Stimulated activated CD4-positive, alpha-beta T cell treated with anti-CD3 and anti-CD28 coated beads, TNF-alpha, amount 100 ng/mL, for 48 hours (primary cell): ENCODE measurements at places on chromosomes 11 and 22.

DNA sequence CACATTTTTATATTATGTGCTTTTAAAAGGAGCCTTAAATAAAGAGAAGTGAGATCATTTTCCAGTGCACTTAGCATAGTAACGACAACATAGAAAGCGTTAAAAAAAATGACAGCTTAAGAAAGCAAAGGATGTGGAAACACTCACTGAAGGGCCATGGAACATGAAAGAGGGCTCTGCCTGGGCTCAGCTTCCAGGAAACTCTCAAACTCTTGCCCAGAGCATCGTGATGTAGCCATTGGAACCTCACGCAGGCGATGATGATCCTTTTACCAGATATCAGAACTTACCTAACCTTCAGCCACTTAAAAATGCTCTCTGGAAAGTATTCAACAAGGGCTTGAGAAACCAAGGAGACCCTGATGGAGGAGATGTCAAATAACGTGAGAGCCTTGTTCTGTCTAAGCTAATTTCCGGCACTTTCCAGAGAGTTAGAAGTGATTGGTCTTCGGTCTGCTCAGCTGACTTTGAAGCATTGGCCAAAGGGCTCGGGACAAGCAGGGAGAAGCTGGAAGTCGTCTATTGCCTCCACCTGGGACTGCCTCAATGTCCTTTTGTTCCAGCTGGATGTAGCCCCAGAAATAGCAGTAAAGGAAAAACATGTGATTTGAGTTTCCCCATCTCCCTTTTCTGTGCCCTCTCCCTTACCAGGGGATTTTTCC, 21.5 kb upstream of the ETS1 start:
- DNase-seq = no peak

DNA sequence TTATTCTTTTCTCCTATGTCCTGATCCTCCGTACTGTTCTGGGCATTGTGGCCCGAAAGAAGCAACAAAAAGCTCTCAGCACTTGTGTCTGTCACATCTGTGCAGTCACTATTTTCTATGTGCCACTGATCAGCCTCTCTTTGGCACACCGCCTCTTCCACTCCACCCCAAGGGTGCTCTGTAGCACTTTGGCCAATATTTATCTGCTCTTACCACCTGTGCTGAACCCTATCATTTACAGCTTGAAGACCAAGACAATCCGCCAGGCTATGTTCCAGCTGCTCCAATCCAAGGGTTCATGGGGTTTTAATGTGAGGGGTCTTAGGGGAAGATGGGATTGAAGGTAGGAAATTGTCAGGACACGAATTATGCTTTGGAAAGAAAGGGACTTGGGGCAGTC, 843 bp downstream of the OR51T1 start:
- no peak for DNase-seq

GRCh38 chr11:12678092-12678491, 3.9 kb downstream of the TEAD1 start:
- no peak for DNase-seq

DNA sequence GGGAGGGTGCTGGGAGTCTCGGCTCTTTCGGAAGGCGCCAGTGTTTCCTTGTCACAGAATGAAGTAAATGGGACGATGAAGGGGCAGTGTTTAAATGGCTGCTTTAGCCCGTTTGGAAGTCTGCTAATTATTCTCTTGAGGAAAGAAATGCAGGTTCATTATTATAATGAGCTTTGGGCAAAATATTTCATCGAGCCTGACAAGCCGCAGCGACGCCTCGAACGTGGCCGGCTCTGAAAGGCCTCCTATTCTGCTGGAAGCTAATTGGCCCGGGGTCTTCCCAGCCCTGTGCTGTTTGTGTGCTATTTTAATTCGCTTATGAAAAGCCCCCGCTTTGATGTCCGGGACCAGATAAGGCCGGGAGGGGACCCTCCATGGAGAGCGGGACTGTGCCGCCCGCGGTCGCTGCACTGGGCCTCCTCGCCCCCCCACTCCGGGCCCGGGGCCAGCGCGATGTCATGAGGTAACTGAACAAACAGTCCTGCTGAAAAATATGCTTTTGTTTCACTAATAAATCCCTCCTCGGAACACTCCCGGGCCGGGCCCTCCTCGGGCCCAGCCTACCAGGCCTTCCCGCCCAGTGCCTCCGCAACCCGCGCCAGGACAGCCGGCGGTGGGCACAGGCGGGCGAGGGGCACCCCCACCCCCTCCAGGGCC, 78.4 kb downstream of the CDKN1C start:
- no peak for DNase-seq

DNA sequence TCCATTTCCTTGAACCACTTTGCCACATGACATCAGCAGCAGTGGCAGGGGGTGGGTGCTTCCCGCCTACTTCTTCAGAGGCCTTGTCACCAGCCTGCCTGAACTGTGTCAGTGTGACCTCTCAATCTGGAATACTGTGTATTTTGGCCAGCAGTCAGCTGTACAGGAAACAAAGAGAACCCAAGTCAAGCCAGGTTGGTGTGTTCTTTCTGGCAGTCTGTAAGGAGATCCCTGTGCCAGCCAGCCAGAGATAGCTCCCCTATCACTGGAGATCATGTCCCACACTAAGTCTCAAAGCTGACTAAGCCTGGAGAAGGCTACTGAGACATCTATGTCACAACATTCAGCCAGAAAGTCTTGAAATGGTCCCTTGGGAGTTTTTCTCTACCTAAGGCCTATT, 142.1 kb downstream of the TRPC6 start:
- no peak for DNase-seq

DNA sequence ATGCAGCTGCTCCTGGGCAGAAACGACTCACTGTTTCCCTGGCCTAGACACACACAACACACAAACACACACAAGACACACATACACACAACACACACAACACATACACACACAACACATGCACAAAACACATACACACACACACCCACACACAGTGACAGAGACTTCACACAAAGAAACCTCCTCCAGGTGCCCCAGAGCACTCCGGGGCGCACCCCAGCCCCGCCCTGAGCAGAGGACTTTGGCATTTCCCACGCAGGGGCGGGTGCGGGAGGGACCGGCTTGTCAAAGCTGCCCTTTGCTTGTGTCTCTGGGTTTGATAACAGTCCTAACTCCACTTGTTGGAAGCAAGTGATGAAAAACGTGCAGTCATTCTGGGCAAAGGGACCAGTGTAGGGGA, 6.5 kb downstream of the APOBEC3A start:
- no peak for DNase-seq

GRCh38 chr11:34311126-34311525, 46.7 kb downstream of the ABTB2 start:
- DNase-seq = no peak

DNA sequence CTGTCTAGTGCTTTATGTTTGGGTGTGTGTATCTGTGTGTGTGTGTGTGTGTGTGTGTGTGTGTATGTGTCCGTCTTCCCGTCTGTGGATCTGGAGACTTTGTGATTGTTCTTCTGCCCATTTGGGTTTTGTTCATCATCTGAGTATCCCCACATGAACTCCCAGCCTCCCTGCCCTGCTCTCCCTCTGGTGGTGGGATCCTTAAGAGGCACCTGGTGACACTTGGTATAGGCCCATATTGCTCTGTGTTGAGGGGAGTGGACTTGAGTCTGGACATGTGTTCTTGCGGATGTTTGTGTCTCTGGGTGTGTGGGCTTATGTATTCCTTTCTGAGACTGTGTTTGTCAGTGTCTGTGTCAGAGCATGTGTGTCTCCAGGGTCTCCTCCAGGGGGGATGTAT, 15.3 kb downstream of the RCOR2 start:
- no peak for DNase-seq

DNA sequence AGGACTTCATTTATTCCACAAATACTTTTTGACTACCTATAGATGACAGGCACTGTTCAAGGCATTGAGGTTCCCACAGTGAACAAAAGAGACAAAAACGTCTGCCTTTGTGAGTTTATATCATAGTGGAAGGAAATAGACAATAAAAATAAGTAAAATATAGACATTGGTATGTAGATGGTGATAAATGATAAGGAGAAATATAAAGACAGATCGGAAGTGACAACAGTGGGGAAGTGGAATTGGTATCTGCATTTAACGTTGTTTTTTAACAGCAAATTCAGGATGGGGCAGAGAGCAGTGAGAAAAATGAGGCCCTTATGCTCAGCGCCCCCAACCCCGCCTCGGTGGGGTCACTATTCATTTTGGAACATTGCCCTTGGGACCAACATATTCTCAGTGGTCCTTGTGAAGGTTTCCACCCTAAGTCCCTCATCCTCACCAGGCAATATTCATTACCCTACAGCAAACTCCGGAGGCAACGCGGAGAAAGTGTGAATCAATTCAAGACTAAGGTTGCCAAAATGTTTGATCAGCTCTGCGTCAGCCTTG, 627 bp upstream of the PEX26 start:
- no peak for DNase-seq

DNA sequence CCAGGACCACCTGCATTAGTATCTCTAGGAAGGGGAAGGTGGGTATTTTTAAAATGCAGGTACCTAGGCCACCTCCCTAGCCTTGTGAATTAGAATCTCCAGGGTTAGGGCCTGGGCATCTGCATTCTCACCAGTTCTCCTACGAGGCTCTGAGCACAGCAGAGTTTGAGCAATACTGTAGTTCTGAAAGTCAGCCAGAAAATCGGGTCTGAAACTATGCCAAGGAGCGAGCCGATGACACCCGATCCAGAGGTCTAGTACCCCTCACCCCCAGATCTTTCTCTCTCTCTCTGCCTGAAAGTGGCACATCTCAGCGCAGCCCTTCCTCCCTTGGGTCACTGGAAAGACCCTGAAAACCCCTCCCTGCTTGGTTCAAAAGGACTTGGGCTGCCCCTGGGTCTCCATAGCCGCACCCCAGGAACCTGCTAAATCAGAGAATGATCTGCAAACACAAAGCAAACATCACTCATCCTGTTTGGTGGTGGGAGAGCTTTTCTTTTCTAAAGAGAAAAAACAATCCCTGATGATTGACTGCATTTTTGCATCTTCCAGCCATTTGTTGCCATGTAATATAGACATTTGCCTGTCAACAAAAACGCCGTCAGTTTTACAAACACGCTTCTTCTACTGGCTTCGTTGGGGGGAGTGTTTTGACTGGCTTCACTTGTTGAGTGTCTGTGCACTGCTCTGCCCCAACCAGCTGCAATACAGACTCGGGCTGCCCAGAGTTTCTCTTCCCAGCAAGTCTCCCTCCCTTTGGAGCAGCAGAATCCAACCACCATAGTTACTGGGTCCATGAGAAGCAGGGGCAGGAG, 229.9 kb downstream of the MN1 start:
- DNase-seq = no peak

DNA sequence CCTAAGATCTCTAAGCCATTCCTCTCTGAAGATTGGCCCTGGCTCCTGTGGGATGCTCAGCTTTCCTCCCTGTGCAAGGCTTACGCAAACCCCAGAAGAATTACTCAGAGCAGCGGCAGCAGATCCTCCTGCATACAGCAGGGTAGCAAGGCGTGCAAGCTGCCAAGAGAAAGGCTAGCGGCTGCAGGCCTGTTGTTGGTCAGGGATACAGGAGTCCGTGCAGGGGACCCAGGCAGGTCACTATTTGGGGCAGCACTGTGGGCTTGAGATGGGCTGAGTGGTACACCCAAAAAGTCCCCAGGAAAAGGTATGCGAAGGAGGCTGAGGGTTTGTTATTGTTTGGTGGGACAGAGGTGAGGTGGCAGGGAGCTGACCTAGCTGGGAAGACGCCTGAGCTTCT, 1.5 kb downstream of the GLB1L2 start:
- DNase-seq = no peak

GRCh38 chr11:110327508-110327907, 31.1 kb upstream of the RDX start:
- DNase-seq = no peak

GRCh38 chr11:105155679-105156078, 16.1 kb upstream of the CARD18 start:
- no peak for DNase-seq

- no peak for DNase-seq
These were observed 774 bp upstream of the MRGPRG start for GRCh38 chr11:3219281-3219892.

GRCh38 chr11:102555091-102555490, 24.5 kb upstream of the MMP7 start:
- DNase-seq = no peak

- no peak for DNase-seq
These were observed 37.2 kb upstream of the TH start for GRCh38 chr11:2208691-2209369.

- no peak for DNase-seq
These were observed at the start of gene CRYBB1 for GRCh38 chr22:26617271-26618199. TSS of gene CRYBB1 (minus strand) at chr22:26618027. CDS start at chr22:26616319, 1,708 bp downstream.

DNA sequence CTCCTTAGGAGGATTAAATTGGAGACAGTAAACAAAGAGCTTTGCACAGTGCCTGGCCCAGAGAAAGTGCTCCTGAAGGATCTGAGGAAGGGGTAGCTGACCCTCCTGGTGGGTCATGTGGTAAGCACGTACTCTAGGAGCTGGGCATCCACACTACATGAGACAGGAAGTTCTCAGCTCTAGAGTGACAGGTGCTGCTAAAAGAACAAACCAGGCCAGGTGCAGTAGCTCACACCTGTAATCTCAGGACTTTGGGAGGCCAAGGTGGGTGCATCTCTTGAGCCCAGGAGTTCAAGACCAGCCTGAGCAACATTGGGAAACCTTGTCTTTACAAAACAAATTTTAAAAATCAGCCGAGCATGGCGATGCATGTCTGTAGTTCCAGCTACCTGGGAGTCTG, 13.1 kb downstream of the SLC43A1 start:
- no peak for DNase-seq

DNA sequence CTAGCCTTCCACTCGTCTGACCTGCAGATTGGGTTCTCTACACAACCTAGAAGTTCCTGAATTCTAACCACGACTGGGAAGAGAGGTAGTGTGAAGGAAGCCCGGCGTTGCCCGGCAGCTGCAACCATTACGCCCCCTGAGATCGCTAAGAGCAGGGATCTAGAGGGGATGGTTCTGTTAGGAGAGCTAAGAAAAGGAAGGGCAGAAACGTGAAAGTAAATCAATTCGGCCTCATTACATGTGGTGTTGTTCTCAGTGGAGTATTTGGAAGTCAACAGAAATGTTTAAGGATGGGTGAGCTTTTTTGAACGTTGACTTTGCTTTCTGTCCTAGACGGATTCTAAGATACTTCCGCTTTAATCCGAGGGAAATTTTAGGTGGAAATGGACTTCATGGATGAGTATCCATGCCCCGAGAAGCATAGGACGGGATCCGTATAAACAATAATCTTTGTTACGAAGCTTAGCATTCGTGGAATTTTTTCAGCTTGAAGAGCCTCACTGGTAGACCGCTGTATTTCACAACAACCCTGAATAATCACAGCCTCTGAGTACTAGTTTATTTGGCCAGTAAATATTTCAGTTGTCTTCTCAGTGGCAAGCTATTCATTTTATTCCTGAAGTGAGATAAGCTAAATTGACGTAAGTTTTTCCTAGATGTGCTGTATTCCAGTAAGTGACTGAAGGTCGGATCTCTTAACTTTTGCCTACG, 629 bp downstream of the ATP5MG start:
- no peak for DNase-seq

- no peak for DNase-seq
These were observed 12.9 kb downstream of the MPEG1 start for GRCh38 chr11:59199546-59200422.

- no peak for DNase-seq
These were observed 30.9 kb downstream of the KCNC1 start for GRCh38 chr11:17765356-17766072.

DNA sequence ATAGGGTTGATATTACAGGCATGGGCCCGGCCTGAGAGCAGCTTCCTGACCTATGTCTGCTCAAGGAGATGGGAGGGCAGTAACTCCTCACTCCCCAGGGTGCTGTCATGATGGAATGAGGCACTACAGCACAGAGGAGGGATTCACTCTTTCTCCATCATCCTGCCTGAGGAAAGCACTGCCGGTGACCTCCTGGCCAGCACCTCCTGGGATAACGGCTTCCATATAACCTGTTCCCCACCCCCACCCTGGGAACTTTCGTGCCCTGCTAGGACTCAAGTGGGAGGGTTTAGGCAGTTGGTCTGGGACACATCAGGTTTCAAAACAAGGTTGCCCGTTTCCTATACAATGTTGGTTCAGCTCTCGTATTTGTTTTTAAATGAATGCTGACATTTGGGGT, 42.7 kb upstream of the MN1 start:
- no peak for DNase-seq
